ENCODE measurements at places on chromosomes 2 and 18.
A peak's percentile ranks its signal among the peaks of the same experiment; 100 is the strongest.

GRCh38 chr2:143936848-143937722, 582.8 kb downstream of the ZEB2 start:
- peak; percentile 48 for DNase-seq

DNA sequence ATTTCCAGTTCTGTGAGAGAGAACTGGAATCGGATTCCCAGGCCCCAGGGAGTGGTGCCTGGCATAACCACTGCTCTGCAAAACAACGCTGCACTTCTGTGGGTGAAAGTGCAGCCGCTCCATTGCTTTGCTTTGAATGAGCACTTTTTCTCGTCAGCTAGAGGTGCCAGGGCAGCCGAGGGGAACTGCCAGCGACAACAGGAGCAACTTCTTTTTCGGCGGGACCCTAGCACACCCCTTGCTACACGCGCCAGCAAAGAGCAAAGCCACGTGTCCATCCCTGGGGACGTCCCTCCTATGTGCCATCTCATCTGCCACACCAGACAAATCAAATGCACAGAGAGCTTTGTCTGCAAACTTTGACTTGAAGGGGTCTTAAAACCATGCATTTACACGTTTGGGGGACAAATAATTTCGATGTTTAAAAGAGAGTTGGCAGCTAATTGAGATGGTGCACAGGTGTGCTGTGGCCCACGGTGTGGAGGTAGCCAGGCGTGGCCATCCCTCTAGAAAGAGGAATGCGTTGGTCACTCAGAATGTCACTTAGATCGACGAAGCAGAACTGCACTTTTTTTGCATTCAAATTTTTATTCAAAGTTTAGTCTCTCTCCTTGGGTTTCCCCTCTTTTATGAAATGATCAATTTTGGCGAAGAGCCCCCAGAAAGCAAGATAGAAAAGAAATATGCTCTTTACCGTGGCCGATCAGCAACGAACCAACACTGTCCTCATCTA, 151.8 kb downstream of the MBP start:
- DNase-seq: no peak

DNA sequence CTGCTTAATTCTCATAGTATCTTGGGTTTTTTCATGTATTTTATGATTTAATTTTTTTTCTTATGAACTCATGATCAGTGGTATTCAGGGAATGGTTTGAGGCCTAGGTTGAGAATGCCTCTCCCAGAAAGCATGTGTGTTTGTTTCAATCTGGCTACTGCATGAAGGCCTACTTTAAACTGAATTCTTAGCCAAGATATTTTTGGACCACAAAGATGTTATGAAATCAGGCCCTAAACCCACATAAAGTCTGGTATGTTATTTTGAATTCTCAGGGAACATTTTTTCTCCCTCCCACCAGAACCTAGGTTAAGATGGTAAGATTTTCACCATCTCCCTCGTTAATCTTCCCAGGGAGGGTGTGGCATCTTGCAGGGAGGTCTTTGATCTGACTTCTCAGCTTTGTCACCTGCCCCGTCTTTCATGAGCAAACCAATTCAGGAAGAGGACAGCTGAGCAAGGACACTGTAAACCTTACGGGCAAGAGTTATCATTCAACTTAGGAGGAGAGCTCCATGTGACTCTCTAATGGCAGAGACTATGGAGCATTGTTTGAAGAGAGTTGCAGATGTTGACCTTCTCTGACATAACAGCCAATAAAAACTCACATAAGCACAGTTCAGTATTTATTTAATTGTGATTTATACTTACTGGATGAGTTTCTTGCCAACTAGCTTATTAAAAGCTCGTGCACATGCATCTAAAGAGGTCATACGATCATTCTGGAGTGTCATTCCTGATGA, 21.3 kb upstream of the ACKR3 start:
- DNase-seq: no peak

DNA sequence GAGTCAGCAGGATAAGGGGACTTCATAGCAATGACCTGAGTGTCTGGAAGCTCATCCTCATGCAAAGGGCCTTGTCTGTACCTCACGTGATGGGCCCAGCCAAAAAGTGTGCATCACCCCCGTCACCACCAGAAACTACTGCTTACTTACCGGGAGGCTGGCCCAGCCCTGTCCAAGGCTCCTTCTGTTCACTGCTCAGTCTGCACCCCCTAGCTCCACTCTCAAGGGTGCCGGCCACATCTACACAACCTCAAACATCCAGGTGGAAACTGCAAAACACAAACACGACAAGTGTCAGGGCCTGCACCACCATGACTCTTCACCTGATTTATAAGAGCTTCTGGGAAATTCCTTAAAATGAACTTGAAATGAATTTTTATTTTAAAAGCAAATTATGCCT, 55.1 kb downstream of the ADD2 start:
- no peak for DNase-seq

- no peak for DNase-seq
Measured at GRCh38 chr2:218166791-218167190, at the start of gene CXCR1. TSS of gene CXCR1 (minus strand) at chr2:218166962. CDS start at chr2:218165211, 1,751 bp downstream.

- DNase-seq: no peak
Measured at GRCh38 chr2:241211276-241211675, 22.8 kb downstream of the ANO7 start.

DNA sequence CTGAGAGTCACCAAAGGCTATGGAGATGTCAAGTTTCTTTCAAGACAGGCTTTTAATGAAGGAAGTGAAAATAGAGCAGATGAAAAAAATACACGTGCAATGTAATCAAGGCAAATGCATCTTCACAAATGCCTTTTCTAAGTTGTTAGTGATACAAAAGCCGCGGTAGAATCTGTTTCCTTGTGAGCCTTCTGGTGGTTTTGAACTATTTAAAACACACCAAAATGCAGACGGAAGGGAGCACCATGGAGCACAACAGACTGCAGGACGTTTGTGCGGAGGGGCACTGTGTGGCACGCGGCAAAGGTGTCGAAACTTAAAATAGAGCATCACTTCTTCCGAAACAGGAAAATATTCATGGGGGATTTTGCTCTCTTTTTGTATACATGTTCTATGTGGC, 65.0 kb upstream of the BOD1L2 start:
- DNase-seq: no peak

DNA sequence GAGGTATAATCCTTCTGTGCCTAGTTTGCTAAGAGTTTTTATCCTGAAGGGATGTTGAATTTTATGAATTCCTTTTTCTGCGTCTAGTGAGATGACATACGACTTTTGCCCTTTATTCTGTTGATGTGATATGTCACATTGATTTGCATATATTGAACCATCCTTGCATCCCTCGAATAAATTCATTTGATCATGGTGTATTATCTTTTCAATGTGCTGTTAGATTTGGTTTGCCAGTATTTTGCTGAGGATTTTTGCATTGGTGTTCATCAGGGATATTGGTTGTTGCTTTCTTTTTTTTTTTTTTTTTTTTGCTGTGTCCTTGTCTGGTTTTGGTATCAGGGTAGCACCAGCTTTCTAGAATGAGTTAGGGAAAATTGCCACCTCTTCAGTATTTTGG, 9.1 kb downstream of the GCC2 start:
- DNase-seq: no peak

- no peak for DNase-seq
Measured at GRCh38 chr2:217724471-217724870, 278.3 kb downstream of the TNS1 start.

DNA sequence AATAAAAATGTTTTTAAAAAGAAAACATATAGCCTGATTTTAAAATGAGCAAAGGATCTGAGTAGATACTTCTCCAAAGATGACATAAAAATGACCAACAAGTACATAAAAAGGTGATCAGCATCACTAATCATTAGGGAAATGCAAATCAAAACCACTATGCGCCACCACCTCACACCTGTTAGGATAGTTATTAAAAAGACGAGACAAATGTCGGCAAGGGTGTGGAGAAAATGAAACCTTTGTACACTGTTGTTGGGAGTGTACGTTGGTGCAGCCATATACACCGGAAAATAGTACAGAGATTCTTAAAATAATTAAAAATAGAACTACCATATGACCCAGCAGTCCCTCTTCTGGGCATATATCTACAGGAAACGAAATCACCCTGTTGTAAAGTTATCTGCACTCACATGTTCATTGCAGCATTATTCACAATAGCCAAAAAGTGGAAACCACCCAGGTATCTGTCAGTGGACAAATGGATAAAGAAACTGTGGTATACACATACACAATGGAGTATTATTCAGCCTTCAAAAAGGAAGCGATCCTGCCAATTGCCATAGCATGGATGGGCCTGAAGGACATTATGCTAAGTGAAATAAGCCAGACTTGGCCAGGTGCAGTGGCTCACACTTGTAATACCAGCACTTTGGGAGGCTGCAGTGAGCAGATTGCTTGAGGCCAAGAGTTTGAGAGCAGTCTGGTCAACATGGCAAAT, 91.6 kb downstream of the PRKRA start:
- no peak for DNase-seq

GRCh38 chr2:20642055-20642971, 8.6 kb downstream of the HS1BP3 start:
- peak; percentile 89 for DNase-seq

DNA sequence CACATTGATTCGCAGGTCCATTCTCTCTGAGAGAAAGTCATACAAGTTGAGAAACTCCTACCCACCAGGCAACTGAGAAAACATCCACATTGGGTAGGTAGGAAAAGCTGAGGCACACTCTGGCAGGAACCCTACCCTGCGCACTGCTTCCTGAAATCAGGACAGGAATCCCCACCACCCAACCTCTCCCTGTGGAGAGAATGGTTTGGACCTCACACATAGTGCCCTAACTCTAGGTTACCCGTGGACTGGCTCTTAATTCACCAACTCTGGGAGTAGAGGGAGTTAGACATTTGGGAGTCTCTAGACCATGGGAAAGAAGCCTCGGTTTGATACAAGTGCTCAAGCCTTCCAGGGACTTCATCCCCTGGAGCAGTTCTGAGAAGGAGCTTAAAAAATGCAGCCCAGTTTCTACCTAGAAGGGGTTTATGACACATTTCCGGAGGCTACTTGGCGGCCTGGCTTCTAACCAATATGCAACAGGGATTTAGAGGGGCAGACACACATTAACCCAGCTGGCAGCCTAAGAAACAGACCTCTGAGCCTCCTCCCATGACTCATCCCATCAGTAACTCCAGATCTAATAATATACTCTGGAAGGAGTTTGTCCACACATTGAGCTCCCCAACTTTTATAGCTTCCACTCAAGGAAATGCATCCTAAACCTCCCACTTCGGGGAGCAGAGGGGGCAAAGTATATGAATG, 136.7 kb downstream of the EML6 start:
- DNase-seq: no peak

- DNase-seq: peak; percentile 85
Measured at GRCh38 chr2:156695020-156695419, 258.8 kb downstream of the GPD2 start.

GRCh38 chr2:10028988-10029874, 14.1 kb upstream of the KLF11 start:
- no peak for DNase-seq

- peak; percentile 30 for DNase-seq
Measured at GRCh38 chr2:47521666-47522285, 118.8 kb downstream of the MSH2 start.

DNA sequence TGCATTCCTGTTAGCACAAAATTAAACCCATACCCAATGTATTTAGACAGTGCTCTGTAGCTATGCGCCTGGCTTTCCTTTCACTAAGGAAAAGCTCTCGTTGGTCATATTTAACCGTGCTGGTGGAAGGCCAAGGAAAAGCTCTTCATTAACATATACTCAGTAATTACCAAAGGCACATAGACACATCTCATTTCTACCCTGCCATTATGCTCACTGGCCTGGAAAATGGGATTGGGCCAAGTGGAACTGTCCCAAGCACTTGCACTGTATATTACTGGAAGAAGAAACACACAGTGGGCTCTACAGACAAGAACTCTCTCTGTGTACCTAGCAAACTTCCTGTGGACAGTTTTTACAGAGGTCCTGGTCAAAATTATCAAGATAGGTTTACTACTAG, 274.4 kb downstream of the ERBB4 start:
- DNase-seq: no peak

DNA sequence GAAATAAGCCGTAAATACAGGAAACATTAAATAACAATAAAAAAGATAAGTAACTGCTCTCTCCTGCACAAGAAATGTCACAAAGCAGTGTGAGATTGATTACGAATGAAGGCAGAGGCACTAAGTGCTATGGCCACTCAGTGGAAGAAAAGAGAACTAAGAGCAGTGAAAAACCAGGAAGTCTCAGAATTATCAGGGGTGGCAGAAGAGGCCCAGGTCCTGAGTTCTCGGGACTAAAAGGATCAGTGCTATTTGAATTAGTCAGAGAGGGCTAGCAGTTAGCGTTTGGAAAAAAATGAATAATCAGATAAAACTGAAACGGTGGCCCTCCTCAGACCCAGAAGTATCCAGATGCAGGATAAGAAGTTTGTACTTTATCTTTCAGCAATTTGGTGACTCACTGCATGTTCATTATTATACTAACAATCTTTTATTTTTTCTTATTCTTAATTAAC, 367.1 kb downstream of the ZEB2 start:
- no peak for DNase-seq

DNA sequence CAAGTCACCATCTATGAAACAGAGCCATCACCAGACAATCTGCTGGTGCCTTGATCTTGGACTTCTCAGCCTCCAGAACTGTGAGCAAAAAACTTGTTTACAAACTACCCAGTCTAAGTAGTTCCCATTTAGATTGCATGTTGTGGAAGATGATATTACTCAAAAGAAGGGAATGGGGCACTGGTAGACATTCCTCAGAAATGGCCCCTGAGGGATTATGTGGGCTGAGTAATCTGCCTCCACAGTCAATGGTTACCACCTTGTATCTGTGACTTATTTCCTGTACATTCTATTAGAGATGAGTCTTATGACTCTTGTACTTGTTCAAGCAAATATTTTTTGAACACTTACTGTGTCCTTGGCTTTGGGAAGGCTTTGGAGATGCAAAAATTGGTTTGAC, 160.4 kb downstream of the NUP35 start:
- DNase-seq: no peak

GRCh38 chr2:139162456-139162855, 382.3 kb upstream of the NXPH2 start:
- DNase-seq: no peak

DNA sequence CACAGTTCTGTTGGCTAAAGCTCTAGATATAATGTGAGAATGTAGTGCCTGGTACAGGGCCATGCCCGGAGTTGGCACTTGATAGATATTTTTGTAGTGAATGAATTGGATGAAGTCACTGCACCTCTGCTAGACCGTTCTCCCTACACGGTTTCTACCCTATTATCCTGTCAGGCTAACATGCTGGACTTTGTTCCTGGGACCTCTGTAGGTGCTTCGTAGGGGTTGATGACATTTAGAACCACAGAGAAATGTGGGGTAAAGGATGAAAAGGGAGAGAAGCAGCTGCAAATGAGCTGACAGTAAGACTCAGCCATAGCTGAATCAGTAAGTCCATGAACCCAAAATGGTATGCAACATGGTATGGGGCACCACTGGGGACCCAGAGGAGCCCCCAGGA, 4.1 kb upstream of the FBLN7 start:
- no peak for DNase-seq

- DNase-seq: no peak
Measured at GRCh38 chr2:97005353-97005752, 19.0 kb upstream of the FAM178B start.

GRCh38 chr2:10533811-10534321, 85.7 kb upstream of the ODC1 start:
- no peak for DNase-seq

GRCh38 chr2:111100765-111101162, 19.9 kb upstream of the BCL2L11 start:
- no peak for DNase-seq

- DNase-seq: no peak
Measured at GRCh38 chr2:42792087-42792582, 248 bp downstream of the HAAO start.

Measured in NCI-H2171 treated with DMSO at 0.1 percent for 48 hours (cell line).